ENCODE measurements at places on chromosomes 12 and 14. TPM values are rescaled to one million over a fixed set of nuclear protein-coding genes. Genes with fewer than 3 reads are reported as not detected.

- peaks cover 24% of the 10 kb centered on the region for H3K4me1 ChIP-seq
- H3K27me3 ChIP-seq = no peaks in the 10 kb centered on the region
- no peaks in the 10 kb centered on the region for H3K36me3 ChIP-seq
- no peak for DNase-seq
- no peak overlapping the region for H3K27ac ChIP-seq
Observed at GRCh38 chr14:38866461-38866860, 236.6 kb downstream of the SEC23A start.

DNA sequence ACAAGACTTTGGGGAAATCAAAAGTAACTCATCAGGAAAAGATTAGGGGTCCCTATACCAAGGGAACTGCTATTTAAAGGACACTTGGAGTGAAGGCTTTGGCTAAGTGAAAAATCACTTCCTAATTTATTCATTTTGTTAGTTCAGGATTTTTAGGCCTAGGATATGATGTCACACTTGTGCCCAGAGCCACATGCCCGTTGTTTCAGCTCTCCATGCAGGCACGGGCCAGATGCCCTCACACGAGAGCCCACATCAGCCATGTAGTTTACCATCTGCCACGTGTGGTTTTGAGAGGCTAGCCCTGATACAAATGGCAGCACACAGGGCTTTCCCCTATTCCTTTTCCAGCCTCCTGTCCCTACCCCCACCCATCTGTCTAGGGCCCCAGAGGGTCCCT lies 11.9 kb upstream of the LRP1-AS start:
- H3K27me3 ChIP-seq = no peaks in the 10 kb centered on the region
- H3K4me3 ChIP-seq = no peak overlapping the region
- no peak for DNase-seq
- H3K4me1 ChIP-seq = no peaks in the 10 kb centered on the region
- H3K27ac ChIP-seq = no peak overlapping the region
- H3K36me3 ChIP-seq = no peaks in the 10 kb centered on the region

GRCh38 chr14:64501411-64502171 lies 2.0 kb downstream of the ZBTB25 start:
- peak overlapping the region; percentile 80 for H3K4me3 ChIP-seq
- no peaks in the 10 kb centered on the region for H3K27me3 ChIP-seq
- H3K36me3 ChIP-seq = no peaks in the 10 kb centered on the region
- H3K27ac ChIP-seq = no peak overlapping the region

- H3K27me3 ChIP-seq = no peaks in the 10 kb centered on the region
- H3K27ac ChIP-seq = no peak overlapping the region
- H3K4me3 ChIP-seq = no peak overlapping the region
- H3K36me3 ChIP-seq = no peaks in the 10 kb centered on the region
- H3K4me1 ChIP-seq = no peaks in the 10 kb centered on the region
Observed at GRCh38 chr14:25103271-25103670, 53.3 kb upstream of the STXBP6 start.

DNA sequence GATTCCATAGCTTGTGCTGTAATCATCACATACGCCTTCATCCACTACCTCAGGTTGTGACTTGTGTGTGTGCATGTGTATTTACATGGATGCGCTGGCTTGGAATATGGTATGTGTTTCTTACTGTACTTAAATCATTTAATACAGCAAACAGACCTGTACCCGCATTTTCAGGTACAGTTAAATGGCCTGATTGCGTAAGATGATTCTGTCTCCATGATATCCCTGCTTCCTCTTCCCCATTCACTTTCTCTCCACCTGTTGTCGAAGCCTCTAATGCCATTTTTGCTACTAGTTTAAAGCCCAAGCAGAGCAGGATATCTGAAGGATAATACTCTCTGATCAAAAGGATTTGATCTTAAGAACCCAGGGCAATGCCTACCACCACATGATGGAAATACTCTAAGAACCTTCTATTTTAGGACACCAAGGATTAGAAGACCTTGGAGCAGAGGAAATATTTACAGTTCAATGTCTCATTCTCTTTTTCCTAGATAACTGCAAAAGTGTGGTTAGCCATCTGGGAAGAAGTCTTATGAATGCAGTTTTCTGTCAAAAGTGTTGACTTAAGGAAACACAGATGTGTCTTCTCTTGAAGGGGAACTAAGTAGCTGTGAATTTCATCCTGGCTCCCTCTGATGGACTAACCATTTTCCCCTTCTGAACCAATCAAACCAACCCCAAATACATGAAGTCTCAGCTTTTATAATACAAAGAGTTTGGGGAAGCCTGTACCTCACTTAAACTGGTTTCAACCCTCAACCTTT lies 78.7 kb downstream of the HELB start:
- H3K4me1 ChIP-seq = no peaks in the 10 kb centered on the region
- H3K36me3 ChIP-seq = no peaks in the 10 kb centered on the region
- H3K4me3 ChIP-seq = no peak overlapping the region
- no peak overlapping the region for H3K27ac ChIP-seq

Gene PARP2
- 33.2 TPM for total RNA-seq

Gene KRT7
- not detected for total RNA-seq

DNA sequence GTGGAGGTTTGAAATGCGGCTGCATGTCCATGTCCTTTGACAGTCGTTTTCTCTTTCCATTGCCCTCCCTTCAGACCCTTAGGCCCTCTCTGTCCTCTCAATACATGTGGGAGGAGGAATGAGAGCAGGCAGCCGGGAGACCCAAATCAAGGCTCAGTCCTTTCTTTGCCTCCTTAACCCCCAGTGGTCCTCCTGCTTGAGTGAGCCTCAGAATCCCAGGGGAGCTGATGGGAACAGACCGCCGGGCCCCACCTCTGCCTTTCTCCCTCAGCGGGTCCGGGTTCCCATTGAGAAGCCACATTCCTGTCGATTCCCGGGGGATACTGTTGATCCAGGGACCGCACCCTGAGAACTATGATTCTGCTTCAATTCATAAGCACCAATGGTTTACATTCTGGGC lies 77.9 kb upstream of the RFLNA start:
- peaks cover 21% of the 10 kb centered on the region for H3K4me1 ChIP-seq
- H3K4me3 ChIP-seq = no peak overlapping the region
- peak; percentile 50 for DNase-seq
- H3K27ac ChIP-seq = no peak overlapping the region
- H3K27me3 ChIP-seq = no peaks in the 10 kb centered on the region

Gene LGR5
- total RNA-seq = 0.71 TPM

Gene ACOT4
- total RNA-seq = not detected

Gene RIPK3
- not detected for total RNA-seq

GRCh38 chr12:52647601-52648000 lies 4.4 kb downstream of the KRT2 start:
- H3K27ac ChIP-seq = no peak overlapping the region
- no peak overlapping the region for H3K4me3 ChIP-seq
- peaks cover 6% of the 10 kb centered on the region for H3K4me1 ChIP-seq
- H3K27me3 ChIP-seq = no peaks in the 10 kb centered on the region
- no peak for DNase-seq

DNA sequence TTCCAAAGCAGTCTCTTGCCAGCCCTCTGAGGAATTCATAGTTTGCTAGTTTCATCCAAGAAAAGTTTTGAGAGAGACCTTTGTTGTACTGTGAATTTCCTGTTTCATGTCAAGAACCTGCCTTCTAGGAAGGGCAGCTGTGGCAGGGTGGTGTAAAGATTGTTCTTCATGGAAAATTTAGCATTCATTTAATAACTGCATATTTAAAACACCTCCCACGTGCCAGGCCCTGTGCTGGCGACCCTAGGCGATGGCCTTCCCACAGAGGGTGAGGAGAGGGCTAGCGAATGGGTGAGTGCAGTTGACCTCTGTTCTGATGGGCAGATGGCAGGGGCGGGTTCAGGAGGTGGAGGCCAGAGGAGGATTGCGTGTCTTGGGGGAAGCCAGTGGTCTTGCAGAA lies 43.2 kb downstream of the MLXIP start:
- no peak overlapping the region for H3K27ac ChIP-seq
- no peak overlapping the region for H3K4me3 ChIP-seq
- H3K4me1 ChIP-seq = no peaks in the 10 kb centered on the region
- no peak for DNase-seq
- H3K27me3 ChIP-seq = no peaks in the 10 kb centered on the region

DNA sequence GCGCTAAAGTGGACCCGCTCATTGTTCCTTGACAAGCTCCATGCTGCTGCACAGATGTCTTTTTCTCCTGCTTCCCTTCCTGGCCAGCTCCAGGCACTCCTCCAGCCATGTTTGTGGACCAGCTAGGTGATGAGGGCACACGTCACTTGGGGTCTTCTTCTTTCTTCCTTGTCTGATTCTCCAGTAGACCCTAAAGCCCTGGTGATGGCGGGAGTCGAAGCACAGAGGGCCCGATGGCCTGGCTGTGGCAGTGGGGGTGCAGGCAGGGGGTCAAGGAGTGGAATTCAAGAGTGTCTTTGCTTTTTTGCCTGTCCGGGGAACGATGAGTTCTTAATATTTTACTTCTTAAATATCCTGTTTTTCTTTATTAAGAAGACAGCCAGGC lies 23.0 kb upstream of the AMN start:
- H3K36me3 ChIP-seq = no peaks in the 10 kb centered on the region
- no peak overlapping the region for H3K27ac ChIP-seq
- no peak overlapping the region for H3K4me3 ChIP-seq
- no peaks in the 10 kb centered on the region for H3K4me1 ChIP-seq
- DNase-seq = no peak

Gene B4GALNT3
- total RNA-seq = 30.8 TPM

Gene GDF3
- total RNA-seq = not detected

Gene SYT1
- total RNA-seq = 36.9 TPM

DNA sequence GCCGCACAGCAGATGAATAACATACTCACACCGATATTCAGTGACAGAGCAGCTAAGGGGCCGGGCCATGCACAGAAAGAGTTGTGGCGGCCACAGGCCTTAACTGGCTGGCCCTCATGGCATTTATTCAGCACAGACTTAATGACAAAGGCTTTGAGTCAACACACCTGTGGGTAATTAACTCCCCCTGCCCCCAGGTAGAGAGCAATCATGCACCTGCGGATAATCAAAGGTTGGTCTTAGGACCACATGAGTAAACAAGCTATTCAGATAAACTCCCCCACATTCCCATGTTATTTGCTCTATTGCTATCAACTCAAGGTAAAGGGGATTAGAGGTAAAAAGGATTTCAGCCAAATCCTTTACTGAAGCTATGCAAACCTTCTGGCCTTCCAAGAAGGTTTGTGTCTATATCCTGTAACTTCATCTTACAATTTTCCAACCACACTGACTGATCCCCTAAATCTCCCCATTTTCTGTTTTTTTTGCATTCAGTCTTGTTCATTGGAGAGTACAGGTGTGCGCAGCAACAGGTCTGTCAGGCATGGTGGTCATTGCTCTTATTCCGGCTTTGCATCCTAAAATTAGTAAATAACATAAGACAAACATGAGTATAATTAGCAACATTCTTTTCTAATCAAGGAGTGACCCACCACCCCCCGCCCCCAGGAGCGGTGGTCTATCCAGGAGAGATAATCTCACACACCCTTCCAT lies 16.9 kb upstream of the BLTP3B start:
- H3K4me1 ChIP-seq = peaks cover 8% of the 10 kb centered on the region
- H3K27ac ChIP-seq = no peak overlapping the region
- DNase-seq = no peak
- H3K27me3 ChIP-seq = no peaks in the 10 kb centered on the region
- H3K36me3 ChIP-seq = no peaks in the 10 kb centered on the region

DNA sequence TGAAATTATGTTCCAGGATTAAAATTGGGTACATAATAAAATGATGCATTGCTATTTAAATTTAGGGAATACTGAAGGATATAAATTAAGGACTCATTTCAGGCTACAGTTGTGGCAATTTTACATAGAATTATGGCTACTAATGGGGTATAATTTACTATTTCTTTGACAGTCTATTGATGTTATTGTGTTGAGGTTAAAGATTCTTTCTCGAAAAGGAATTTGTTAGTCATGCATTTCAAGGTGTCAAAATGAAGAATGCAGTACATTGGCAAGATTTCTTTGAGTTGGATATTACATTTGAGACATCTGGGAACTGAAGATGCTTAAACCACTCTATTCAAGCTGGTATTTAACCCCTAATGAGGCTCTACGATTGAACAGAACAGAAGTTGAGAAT lies 28.3 kb downstream of the SLC5A8 start:
- H3K36me3 ChIP-seq = no peaks in the 10 kb centered on the region
- no peaks in the 10 kb centered on the region for H3K4me1 ChIP-seq
- H3K4me3 ChIP-seq = no peak overlapping the region
- no peaks in the 10 kb centered on the region for H3K27me3 ChIP-seq

Gene PLEKHD1
- total RNA-seq = not detected

DNA sequence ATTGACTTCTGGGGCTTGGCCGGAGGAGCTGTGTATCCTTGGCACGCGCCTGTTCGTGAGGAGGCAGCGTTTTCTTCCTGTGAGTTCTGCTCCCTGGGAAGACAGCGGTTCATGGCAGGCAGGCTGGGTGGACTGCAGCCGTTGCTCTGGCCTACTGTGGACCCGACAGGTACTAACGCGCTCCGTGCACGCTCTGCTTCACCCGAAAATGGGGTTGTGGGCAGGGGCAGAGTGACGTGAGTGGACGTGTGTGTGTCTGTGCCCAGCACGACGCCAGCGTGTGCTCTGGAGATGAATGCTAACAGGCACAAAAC lies 179.1 kb downstream of the KIF26A start:
- H3K4me1 ChIP-seq = peaks cover 3% of the 10 kb centered on the region
- no peak overlapping the region for H3K4me3 ChIP-seq
- H3K27ac ChIP-seq = no peak overlapping the region
- H3K36me3 ChIP-seq = no peaks in the 10 kb centered on the region
- no peak for DNase-seq
- H3K27me3 ChIP-seq = no peaks in the 10 kb centered on the region
